ENCODE measurements at places on chromosomes 4 and X.

GRCh38 chr4:82430964-82431745, 765 bp downstream of the ENOPH1 start:
- ATAC-seq = peak; percentile 20

GRCh38 chr4:22487328-22487727, 28.5 kb downstream of the ADGRA3 start:
- no peak for ATAC-seq

GRCh38 chr4:67120369-67120768, 424.9 kb downstream of the CENPC start:
- no peak for ATAC-seq

DNA sequence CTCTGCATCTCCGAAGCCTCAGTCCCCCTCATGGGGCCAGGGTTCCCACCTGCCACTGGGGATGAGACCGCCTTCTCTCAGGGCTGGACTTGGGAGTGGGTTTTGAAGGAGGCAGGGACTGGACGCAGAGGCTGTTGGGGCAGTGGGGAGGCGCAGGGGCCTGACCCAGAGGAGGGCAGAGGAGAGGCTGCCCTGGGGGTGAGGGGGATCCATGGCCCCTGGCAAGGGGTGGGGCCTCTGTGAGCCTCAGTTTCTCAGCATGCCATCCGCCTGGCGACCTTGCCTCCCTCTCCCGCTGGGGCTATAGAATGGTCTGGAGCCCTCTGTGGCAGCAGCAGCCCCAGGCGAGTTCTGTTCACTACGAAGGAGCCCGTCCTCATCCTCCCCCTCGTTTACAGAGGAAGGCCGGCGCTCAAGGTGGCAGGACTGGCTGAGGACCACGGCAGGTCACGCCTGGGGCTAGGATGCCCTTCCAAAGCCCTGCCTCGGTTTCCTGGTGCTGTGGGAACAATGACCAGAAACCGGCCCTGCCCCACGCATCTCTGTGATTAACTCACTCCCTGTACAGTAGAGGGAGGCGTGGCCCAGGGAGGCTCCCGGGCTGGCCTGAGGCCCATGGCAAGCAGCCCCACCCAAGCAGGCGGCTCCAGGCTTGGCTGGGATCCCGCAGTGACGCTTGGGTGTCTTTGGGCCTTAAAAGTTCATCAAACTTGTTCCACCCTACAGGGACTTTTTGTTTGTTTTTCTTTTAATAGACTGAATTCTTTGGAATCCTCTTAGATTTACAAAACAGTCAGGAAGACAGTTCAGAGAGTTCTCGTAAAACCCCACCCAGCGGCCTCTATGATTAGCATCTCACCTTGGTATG, 16.0 kb upstream of the SH3TC1 start:
- ATAC-seq = no peak

DNA sequence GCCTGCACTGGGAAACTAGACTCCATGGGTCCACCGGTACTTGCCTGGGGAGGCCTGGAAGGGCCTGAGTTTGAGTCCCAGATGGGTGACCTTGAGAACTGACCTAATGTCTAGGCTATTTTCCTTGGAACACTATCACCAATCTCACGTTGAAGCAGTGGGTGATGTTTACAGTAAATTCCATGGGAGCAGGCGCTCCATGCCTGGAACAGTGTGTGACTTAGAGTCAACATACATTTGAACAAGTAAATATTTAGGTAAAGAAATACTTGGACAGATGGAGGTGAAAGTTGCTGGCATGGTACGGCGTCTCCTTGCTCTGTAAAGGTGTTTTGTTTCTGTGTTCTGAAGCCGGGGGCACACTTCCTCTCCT, 47.5 kb downstream of the TBC1D14 start:
- no peak for ATAC-seq

- no peak for ATAC-seq
These were observed 2127.3 kb downstream of the PCDH7 start for GRCh38 chr4:32847461-32847860.

- no peak for ATAC-seq
These were observed 36.5 kb downstream of the PRR32 start for GRCh38 chrX:126855839-126856524.

DNA sequence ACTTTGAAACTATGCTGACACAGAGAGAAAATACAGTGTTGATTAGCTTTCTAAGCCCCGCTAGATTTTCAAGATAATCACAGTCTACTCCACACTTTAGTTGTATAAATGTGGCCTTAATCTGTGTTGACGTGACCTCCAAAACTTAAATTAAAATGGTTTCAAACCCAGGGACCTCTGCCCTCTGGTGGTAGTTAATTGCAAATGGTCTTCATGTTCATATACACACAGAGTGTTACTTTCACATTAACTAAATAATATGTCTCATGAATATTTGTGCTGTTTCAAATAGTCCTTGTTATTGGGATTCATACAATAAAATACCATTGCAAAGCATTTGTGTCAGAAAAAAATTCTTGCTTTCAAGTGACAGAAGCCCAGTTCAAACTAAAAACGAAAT, 64.3 kb downstream of the TASL start:
- ATAC-seq = peak; percentile 58

GRCh38 chr4:152321398-152321797, 214.5 kb downstream of the FBXW7 start:
- no peak for ATAC-seq

Measured in SK-N-SH treated with all-trans-retinoic acid at 6 μM for 48 hours (cell line).